ENCODE measurements at places on chromosomes 7 and 10. TPM values are rescaled to one million over a fixed set of nuclear protein-coding genes. Genes with fewer than 3 reads are reported as not detected.

GRCh38 chr7:33503736-33504135, 374.4 kb downstream of the BBS9 start:
- no peak for DNase-seq

Gene CTAGE4
- 0.88 TPM for total RNA-seq

Gene MYL10
- not detected for total RNA-seq

Gene VWC2
- total RNA-seq = 0.60 TPM

GRCh38 chr7:112782498-112782897, 7.7 kb downstream of the TMEM168 start:
- no peak for DNase-seq

DNA sequence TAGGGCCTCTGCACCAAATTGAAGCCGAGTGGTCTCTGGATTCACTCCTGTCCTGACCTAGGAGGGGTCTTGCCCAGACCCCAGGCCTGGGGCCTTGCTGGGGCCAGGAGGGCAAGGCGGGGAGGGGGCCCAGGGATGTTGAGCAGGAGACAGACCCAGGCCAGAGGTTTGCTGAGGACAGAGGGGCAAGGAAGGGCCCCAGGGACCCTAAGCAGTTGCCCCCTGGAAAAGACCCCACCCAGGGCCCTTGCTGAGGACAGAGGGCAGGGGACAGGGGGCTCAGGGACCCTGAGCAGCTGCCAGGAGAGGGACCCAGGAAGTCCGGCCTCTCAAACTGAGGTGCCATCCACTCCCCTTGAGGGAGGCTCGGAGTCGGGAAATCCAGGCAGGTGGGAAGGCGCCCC, 32.7 kb downstream of the FOXL3 start:
- DNase-seq = no peak

DNA sequence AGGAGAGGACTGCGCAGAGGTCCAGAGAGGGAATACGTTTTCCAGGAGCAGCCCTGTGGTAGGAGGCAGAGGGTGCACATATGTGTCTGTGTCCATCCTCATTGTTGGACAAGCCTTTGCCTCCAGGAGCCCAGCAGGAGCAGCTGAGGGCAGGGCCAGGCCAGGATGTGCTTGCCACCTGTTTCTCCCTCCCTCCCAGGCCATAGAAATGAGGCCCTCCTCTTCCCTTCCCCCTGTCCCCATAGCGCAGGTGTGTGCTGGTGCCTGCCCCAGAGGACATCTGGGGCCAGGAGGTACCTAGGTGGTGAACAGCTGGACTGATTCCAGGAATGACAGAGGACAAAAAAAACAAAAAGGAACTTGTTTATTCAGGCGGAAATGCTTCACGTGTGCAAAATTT, 10.5 kb upstream of the CXCL12 start:
- no peak for DNase-seq

DNA sequence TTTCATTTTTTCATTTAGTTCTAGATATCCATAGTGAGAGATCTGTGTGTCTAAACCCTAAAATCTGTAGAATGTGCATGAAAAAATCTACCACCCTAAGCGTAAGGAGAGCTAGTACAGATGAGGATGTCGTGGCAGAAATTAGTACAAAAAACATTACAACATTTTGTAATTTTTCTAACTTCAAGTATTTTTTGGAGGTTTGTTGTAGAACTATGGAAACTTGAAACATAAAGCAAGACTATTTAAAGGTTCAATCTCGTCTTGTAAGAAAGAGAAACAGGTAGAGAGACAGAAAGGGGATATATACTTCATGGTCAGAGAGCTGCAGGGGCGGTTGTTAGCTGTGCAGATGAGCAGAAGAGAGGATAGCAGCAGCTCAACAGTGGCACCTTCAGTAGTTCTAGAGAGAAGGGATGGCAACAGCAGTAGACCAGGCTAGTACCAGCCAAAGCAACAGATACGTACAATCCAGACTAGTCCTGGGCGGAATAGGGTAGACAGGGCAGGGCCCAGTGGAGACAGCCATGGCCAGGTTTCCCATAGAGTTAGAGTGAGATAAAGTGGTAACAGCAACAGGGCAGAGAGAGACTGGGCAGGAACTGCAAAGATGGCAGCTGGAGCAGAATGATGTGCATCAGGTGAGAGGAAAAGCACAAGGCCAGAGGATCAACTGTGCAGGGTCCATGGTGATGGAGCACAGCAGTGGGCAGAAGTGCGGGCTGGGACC, 145.2 kb downstream of the FRMD4A start:
- no peak for DNase-seq

GRCh38 chr7:879093-879492, 2.7 kb downstream of the GET4 start:
- DNase-seq = no peak

DNA sequence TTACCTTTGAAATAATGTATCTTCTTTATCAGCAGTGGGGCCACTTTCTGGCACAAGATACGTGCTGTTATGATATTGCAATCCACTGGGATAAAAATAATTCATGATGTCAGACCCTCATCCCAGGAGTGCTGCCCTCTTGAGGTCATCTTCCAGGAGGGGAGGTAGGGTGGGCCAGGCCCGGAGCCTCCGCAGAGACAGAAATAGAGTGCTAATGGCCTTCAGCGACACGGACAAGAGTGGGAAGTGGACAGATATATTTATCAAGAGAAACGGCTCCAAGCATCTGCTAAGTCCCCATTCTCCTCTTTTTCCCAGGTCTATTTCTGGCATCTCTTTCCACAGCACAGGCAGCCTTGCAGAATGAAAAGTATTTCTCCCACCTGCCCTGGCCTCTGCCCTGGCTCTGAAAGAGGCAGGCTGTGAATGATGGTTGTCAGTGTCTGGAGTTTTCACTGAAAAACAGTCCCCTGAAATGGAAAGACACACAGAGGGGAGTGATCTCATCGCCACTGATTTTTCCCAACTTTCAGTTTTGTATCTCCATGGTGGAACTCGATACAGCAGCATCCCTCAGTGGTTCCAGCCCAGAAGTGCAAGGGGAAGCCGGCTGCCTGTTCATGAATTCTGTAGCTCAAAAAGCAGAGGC, 251.7 kb upstream of the MYO3A start:
- DNase-seq = no peak

Gene SPDYE11
- not detected for total RNA-seq

DNA sequence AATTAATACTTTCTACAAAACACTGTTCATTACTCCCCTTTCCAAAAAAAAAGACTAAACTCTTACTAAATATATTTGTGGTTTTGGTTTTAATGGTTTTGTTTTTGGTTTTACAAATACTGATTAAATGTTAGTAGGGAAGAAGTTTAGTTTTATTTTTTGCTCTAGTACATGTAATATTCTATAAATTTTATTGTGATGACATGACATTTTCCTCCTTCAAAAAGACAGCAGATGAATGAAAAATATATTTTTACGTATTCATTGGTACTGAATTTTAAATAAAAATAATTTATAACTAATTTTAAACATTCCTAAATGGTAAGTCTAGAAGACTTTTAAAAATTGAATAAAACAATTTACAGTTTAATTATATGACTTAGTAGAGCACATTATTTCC, 512.9 kb downstream of the GFRA1 start:
- no peak for DNase-seq

- no peak for DNase-seq
These were observed 11.9 kb upstream of the OPALIN start for GRCh38 chr10:96370584-96371157.

Gene PRTFDC1
- total RNA-seq = 7.2 TPM

DNA sequence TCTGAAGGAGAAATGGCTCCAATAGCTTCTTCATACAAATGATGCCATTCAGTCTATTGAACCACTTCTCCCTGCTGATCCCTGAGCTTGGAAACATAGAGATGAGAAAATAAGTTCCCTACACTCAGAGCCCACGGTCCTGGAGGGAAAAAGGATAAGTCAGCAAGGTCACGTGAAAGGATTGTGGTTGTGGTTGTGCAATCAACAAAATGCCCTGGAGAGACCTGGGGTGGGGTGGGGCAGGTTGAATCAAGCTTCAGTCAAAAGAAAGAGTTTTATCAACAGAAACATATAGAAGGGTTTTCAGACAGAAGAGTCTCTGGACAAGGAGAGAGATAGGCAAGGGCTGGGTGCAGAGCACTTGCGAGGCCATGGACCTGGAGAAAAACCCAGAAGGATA, 30.1 kb downstream of the C10orf90 start:
- DNase-seq = no peak

- DNase-seq = no peak
These were observed 80.1 kb downstream of the SVIL start for GRCh38 chr10:29554660-29555059.

DNA sequence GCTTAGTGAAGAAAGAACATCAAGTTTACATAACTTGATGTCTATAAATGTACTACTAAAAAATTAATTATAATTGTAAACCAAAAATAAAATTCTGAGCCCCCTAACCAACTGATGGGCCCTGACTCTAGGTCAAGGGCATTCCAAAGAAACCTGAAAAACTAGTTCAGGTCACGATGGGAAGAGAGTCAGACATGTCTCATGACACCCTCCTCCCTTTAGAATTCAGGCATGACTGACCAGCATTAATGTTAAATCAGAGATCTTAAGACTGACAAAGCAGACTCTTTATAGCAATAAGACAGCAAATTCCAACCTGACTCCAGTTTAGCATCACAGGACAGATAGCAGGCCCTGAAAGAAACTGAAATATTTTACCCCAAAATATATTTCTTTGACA, 21.6 kb upstream of the OTUD1 start:
- DNase-seq = no peak

GRCh38 chr7:45026013-45026412, 26.0 kb downstream of the CCM2 start:
- no peak for DNase-seq

Gene TRPV5
- total RNA-seq = not detected

Gene TRIL
- total RNA-seq = 10.6 TPM

Gene TMEM225B
- total RNA-seq = 2.0 TPM

Gene SIRT1
- total RNA-seq = 19.5 TPM

DNA sequence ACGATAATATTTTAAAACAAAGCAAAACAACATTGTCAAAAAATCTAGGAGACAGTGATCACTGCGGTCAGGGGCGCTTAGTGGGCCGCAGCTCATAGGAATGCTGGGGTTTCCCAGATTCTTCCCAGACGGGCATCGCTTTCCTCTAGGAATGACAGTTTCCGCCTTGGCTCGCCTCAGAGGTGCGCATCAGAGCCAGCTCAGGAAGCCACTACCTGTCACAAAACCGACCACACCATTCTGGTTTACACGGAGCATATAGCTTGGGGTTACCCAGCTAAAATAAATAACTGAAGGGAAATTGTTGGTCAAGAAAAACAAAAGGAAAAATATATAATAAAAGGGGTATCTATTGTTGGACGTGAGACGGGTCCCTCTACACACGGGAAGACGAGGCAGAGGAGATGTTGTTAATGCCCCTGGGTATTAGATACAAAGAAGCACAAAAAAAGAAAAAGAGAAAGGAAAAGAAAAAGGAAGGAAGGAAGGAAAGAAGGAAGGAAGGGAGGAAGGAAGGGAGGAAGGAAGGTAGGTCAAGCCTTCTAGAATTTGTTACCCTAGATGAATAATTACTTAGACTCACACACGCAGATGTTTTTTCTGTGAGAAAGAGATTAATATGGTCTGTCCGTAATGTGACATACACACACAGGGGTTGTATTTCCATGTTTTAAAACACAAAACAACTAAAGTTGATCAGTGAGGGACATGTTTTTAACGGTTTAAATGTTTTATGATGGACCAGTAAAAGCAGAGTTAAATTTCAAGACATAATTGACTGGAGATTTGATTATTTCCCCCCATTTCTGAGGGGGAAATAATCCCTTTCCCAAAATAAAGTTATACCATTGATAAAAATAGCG, 292.4 kb upstream of the NFE2L3 start:
- no peak for DNase-seq

- DNase-seq = peak; percentile 97
These were observed at the start of the genes ANAPC16 and ASCC1 for GRCh38 chr10:72215611-72216549. TSS of gene ANAPC16 (plus strand) at chr10:72216012. CDS start at chr10:72223915, 7,903 bp downstream. TSS of gene ASCC1 (minus strand) at chr10:72216276. CDS start at chr10:72213298, 2,978 bp downstream.

Gene SFTPA1
- not detected for total RNA-seq

- DNase-seq = peak; percentile 91
These were observed 21.7 kb upstream of the PFKP start for GRCh38 chr10:3045471-3046209.

- no peak for DNase-seq
These were observed 72.9 kb upstream of the OGDHL start for GRCh38 chr10:49834976-49835375.

GRCh38 chr10:101658975-101659374, 36.0 kb downstream of the FBXW4 start:
- DNase-seq = no peak

Gene PDE1C
- 47.8 TPM for total RNA-seq

- no peak for DNase-seq
These were observed 38.5 kb downstream of the ZNF438 start for GRCh38 chr10:30993155-30993554.

DNA sequence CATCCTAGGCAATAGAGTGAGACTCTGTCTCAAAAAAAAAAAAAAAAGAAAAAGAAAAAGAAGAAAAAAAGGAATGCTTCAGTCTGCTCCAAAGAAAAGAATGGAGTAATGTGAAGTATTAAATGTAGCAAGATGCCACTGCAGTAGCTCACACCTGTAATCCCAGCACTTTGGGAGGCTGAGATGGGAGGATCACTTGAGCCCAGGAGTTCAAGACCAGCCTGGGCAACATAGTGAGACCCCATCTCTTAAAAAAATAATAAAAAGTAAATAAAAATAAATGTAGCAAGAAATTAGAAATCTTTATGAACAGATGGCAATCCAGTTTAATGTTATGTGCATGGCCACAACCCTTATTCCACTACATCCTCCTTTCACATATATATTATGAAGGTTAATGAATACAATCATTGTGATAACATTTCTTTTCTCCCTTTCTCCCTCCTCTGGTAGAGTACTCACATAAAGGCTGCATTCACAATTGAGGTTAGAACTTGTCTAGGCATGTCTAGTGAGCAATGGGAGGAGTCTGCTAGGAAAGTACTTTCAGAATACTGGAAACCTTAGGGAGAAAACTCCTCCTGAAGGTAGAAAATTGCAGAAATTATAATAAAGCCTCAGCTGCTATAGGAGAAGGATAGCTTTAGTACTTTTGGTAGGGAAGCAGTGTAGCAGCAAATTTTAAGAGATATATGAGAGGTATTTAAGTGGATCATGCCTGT, 20.4 kb downstream of the KLLN start:
- DNase-seq = no peak

Gene CHST3
- total RNA-seq = 37.7 TPM

- DNase-seq = peak; percentile 57
These were observed 18.7 kb upstream of the PCBD1 start for GRCh38 chr10:70906953-70907636.

GRCh38 chr7:44265728-44266127, 59.7 kb downstream of the CAMK2B start:
- no peak for DNase-seq

Gene CRTAC1
- 24.5 TPM for total RNA-seq

DNA sequence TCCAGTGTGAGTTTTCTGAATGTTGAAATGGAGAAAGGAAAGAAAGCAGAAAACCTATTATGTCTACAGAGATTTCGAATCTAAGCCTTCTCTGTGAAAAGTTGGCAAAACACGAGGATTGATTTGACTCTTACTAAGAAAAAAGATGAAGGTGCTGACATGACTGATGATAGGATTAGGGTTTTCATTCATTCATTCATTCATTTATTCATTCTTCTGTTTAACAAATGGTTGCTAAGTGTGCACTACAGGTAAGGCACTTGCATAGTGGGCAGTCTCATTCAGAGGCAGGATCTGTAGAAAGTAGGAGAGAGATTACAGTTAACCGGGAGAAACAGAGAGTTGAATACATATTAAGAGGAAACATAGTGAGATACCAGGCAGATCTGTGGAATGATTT, 137.1 kb downstream of the ZNF365 start:
- no peak for DNase-seq
